Tibial nerve (tissue), 4 donors: ENCODE measurements at places on chromosomes 11 and 22. TPM values are rescaled to one million over a fixed set of nuclear protein-coding genes. Genes with fewer than 3 reads are reported as not detected.

Gene IMMP1L
- total RNA-seq: 119 TPM

- H3K27me3 ChIP-seq: peaks cover 13% of the 10 kb centered on the region
- DNase-seq: no peak
- H3K4me1 ChIP-seq: peaks cover 5% of the 10 kb centered on the region
Measured at GRCh38 chr11:17385926-17386325, 2.5 kb downstream of the KCNJ11 start.

DNA sequence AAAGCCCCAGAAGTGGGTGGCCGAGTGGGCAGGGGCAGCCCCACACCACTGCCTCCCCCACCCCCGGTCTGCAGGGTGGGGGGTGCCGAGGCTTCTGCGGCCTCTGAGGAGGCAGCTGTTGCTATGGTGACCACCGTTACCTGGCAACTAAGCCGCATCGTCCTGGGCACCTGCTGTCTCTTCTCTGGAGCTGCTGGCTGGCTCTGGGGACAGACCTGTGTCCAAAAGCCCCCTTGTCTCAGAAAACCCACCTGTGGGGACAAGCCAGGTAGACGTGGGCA lies 79.9 kb upstream of the PRR5 start:
- H3K27me3 ChIP-seq: peaks cover 92% of the 10 kb centered on the region
- no peak overlapping the region for H3K27ac ChIP-seq
- H3K4me1 ChIP-seq: no peaks in the 10 kb centered on the region
- H3K36me3 ChIP-seq: no peaks in the 10 kb centered on the region
- DNase-seq: no peak
- no peak overlapping the region for H3K4me3 ChIP-seq

DNA sequence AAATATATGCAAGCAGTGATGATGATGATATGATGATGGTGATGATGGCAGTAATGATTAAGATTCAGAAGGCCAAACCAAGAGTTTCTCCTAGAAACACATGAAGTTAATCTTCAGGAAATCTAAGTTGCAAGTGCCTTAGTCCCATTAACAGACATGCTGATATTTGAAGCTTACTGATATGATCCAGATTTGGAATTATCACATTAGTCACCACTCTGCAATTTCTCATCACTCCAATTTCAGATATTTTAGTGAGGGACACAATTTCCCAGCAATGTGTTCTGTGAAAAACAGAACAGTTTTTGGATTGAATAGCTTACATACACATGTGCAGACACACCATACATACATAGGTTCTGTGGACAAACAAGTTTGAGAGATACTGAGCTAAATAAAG lies 411.4 kb upstream of the FAT3 start:
- no peak overlapping the region for H3K27ac ChIP-seq
- H3K4me3 ChIP-seq: no peak overlapping the region
- no peaks in the 10 kb centered on the region for H3K27me3 ChIP-seq
- no peaks in the 10 kb centered on the region for H3K4me1 ChIP-seq

DNA sequence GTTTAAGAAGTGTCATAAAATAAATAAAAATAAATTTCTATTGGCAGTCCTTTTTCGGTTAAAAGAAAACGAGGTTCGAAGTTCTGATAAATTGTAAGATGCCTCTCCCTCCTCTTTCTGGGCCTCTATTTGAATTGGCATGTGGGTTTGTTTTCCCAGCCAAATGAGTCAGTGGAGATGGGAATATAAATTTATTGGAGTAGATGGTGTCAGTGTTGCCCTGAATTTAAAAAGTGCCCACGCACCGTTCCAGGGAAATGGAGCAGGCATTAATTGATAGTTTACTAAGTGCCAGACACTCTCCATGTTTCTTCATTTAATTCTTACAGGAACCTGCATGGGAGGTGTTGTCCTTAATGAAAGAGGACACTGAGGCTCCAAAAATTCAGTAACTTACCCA lies 119.2 kb downstream of the FEZ1 start:
- H3K4me1 ChIP-seq: no peaks in the 10 kb centered on the region
- no peak overlapping the region for H3K4me3 ChIP-seq
- DNase-seq: no peak

- no peak overlapping the region for H3K4me3 ChIP-seq
- H3K4me1 ChIP-seq: peaks cover 55% of the 10 kb centered on the region
- DNase-seq: no peak
- H3K27ac ChIP-seq: peak overlapping the region; percentile 26
- H3K27me3 ChIP-seq: no peaks in the 10 kb centered on the region
Measured at GRCh38 chr11:47106798-47107411, 69.8 kb downstream of the ARFGAP2 start.

Gene PSMA1
- 76.6 TPM for total RNA-seq

DNA sequence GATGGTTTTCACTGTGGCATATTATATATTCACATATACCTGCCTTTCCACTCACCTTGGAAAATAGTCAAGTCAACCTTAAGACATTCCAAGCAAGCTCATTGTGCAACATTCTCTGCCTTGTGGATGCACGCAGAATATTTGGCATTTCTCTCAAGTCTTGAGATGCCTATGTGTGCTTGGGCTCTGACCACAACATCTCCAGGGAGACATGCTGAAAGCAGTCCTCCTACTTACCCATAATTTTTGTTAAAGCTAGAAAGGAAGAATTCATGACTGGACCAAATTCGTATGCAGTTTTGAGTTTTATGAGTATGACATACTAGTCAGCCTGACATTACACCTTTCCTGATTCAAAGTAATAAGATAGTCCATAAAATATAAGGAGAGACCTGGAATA lies 684.0 kb downstream of the OPCML start:
- no peaks in the 10 kb centered on the region for H3K4me1 ChIP-seq
- H3K36me3 ChIP-seq: no peaks in the 10 kb centered on the region
- no peak for DNase-seq
- H3K4me3 ChIP-seq: no peak overlapping the region
- no peaks in the 10 kb centered on the region for H3K27me3 ChIP-seq

DNA sequence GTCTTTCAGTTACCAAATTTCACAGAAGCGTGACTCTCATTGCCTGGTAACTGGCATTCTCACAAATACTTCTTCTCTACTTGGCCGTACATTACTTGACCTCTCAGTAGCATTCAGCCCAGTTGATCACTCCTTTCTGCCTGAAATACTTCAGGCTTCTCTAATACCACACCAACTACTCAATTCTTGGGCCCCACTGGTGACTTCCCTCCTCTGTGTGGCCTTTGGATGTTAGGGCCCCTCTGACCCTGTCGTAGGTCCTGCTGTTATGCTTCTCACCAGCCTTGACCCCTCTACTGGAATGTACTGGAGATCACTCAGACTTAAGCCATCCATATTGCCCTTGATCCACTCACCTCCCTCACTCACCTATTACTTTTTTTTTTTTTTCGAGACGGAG lies 2.2 kb upstream of the EFCAB6 start:
- no peaks in the 10 kb centered on the region for H3K27me3 ChIP-seq
- H3K36me3 ChIP-seq: no peaks in the 10 kb centered on the region
- no peak overlapping the region for H3K27ac ChIP-seq
- H3K4me1 ChIP-seq: peaks cover 8% of the 10 kb centered on the region
- H3K4me3 ChIP-seq: no peak overlapping the region

Gene MISFA
- total RNA-seq: 0.30 TPM

Gene CASP5
- total RNA-seq: not detected

DNA sequence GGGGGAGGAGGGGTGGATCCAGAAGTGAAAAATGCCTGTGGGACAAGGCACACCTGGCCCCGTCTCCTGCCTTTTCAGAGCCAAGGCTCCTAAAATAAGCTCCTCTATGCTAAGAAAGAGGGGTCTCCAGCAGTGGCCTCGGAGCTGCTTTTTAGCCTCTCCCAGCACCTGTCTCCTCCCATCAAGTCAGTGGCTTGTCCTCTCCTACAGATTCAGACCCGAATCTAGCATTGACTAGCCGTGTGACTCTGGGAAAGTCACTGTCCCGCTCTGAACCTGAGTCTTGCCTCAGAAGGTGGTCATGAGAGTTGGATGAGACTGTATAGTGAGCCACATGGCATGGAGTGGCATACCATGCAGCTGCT lies 90.8 kb upstream of the THY1 start:
- H3K4me3 ChIP-seq: no peak overlapping the region
- peaks cover 22% of the 10 kb centered on the region for H3K27me3 ChIP-seq
- H3K4me1 ChIP-seq: no peaks in the 10 kb centered on the region

- H3K36me3 ChIP-seq: no peaks in the 10 kb centered on the region
- H3K27ac ChIP-seq: no peak overlapping the region
- H3K4me3 ChIP-seq: no peak overlapping the region
- H3K27me3 ChIP-seq: no peaks in the 10 kb centered on the region
- DNase-seq: no peak
Measured at GRCh38 chr11:59767225-59767611, 12.0 kb downstream of the STX3 start.

Gene CCDC157
- total RNA-seq: 1.0 TPM
